ENCODE measurements at places on chromosomes 2 and 18. TPM values are rescaled to one million over a fixed set of nuclear protein-coding genes. Genes with fewer than 3 reads are reported as not detected.

Gene DLGAP1
- polyA plus RNA-seq, result 0.69 TPM

Gene CXCR1
- polyA plus RNA-seq, result 0.01 TPM

DNA sequence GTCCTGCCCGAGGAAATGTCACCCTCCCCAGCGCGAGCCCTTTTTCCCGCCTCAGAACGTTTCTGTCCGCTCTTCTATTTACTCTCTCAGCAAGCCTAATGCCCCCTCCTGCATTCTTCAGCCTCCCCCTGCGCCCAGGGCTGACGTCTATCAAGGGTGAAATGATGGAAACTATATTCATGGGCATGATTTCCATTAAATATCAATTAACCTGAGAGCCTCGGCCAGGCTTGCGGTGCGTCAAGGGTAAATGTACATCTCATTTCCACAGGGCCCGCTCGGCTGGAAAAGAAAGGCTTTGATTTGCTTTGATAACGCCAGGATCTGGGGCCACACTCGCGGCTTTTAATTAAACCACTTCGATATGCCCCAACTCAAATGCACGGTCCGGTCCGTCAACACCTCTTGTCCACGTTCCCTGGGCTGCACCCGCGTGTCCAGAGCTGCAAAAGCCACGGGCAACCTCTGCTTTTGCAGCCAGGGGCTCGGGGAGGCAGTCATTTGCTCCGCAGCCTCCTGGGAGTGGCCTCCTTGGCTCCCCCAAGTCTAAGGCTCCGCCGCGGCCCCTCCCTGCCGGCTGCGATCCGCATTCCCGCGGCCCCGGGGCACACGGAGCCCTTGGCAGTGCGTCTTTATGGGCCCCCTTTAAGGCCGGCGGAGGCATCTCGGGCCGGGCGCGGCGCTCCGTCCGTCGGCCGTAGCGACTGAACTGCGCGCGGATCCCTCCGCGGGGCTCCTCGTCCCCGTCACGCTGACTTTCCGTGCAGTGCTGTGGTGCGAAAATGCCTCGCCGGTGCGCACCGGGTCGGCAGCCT lies at the start of gene HOXD8:
TSS of gene HOXD8 (plus strand) at position 724 of the 815 bp plus-strand sequence. CDS start 662 bp downstream, outside the sequence.
- DNase-seq, result peak; percentile 66
- peaks cover 2% of the 10 kb centered on the region for H3K4me1 ChIP-seq
- no peaks in the 10 kb centered on the region for H3K36me3 ChIP-seq
- H3K27ac ChIP-seq, result peak within 1 kb of the TSS; percentile 65

Gene FHL2
- polyA plus RNA-seq, result 28.3 TPM

DNA sequence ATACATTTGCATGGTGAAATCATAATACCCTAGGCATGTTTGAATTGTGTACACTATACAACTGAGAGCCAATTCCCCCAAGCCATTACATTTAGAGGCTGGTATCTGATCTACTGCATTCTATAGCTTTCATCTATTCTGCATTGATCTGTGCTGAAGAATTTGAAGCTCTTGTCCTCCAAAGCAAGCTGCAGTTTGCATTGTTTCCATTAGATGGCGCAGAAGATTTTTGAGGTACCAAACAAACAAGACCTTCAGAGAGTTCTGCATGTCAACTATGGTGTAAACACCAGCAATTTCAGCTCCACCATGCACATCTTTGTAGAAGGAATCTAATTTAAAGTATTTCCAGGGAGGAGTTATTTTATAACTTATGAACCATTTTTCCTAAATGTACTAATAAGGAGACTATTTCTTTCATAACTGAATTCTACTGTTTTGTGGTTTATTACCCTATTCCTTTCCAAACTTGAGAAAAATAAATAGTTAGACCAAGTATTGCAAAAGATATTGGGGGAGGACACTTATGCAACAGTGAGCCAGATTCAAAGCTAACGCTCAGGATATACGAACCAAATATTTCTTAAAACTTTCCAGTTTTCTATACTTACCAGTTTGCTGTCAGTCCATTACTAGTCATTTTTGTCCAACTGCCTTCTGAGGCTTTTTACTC lies 761.8 kb upstream of the ACVR2A start:
- DNase-seq, result peak; percentile 51
- H3K36me3 ChIP-seq, result no peaks in the 10 kb centered on the region
- H3K27ac ChIP-seq, result no peak overlapping the region
- no peak overlapping the region for H3K4me3 ChIP-seq

Gene ARL4C
- 5.8 TPM for polyA plus RNA-seq

Gene SCYGR4
- polyA plus RNA-seq, result 0.03 TPM

Gene SOX11
- 3.1 TPM for polyA plus RNA-seq

DNA sequence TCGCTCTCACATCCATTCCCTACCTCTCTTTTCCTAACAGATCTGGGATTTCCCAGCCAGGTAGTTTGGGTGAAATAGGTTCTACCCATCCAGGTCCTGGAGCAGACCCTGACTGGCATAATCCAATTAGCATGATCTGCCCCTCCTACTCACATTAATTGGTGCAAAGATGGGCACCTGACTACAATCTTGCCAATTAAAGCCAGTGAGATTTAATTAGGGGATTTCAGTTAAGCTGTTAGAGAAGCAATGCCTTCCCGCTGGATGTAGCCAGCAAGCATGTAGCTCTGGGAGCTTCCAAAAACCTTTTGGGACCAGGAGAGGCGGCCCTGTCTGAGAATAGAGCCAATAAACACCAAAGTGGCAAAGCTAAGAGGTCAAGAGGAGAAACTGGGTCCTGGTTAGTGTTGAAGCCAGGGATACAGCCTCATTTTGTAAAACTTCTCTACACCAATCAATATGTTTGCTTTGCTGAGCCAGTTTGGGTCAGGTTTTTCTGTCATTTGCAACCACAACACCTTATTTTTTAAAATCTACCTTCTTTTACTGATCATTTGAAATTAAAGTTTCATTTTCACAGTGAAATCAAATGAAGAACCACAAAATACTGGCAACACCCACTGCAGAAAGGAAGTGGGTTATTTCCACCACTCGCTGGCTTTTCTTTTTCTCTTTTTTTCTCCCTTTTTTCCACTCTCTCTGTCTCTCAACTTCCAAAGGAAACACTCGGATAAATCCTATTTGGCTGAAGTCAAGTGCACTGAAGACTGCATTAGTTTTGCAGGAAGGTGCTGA lies 3.2 kb upstream of the TTC39C start:
- no peak overlapping the region for H3K27ac ChIP-seq
- peaks cover 7% of the 10 kb centered on the region for H3K4me1 ChIP-seq
- no peak overlapping the region for H3K4me3 ChIP-seq
- no peaks in the 10 kb centered on the region for H3K36me3 ChIP-seq

Gene REG3G
- polyA plus RNA-seq, result 5.0 TPM

- H3K36me3 ChIP-seq, result no peaks in the 10 kb centered on the region
- no peak overlapping the region for H3K4me3 ChIP-seq
- no peaks in the 10 kb centered on the region for H3K4me1 ChIP-seq
- DNase-seq, result no peak
Observed at GRCh38 chr2:22110244-22110651, 986.5 kb downstream of the TDRD15 start.

Gene DSG3
- 0.15 TPM for polyA plus RNA-seq

Gene CAPN14
- 0.13 TPM for polyA plus RNA-seq

Gene KCNS3
- 7.8 TPM for polyA plus RNA-seq

DNA sequence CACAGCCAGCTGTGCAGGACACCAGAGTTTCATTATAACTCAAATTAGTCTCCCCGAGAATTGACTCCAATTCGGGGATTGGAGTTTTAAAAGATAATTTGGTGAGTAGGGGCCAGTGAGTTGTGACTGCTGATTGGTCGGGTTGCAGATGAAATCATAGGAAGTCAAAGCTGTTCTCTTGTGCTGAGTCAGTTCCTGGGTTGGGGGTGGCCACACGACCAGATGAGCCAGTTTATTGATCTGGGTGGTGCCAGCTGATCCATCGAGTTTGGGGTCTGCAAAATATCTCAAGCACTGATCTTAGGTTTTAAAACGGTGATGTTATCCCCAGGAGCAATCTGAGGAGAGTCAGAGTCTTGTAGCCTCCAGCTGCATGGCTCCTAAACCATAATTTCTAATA lies 82.7 kb upstream of the SLC66A3 start:
- H3K4me3 ChIP-seq, result no peak overlapping the region
- no peaks in the 10 kb centered on the region for H3K4me1 ChIP-seq
- H3K36me3 ChIP-seq, result no peaks in the 10 kb centered on the region
- H3K27me3 ChIP-seq, result peaks cover 2% of the 10 kb centered on the region
- no peak for DNase-seq

GRCh38 chr2:121735518-121736074 lies 1.1 kb downstream of the NIFK start:
- no peaks in the 10 kb centered on the region for H3K27me3 ChIP-seq
- no peak for DNase-seq
- peak overlapping the region; percentile 92 for H3K4me3 ChIP-seq
- peak overlapping the region; percentile 1 for H3K27ac ChIP-seq

DNA sequence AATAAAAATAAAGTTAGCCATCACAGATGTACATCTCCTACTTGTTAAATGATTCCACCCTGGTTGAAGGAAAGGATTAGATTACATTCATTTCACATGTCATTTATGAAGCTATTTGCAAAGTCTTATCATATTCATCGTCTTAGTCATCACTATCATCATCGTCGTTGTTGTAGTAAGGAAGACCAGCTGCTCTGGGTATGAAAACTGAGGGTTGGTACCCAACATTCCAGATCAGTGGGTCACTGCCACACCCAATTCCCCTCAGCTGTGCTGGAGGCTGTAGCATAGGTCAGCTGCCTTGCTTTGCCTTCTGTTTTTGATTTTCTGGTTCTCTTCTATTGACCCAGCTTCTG lies 20.9 kb upstream of the CCBE1 start:
- H3K27me3 ChIP-seq, result peaks cover 3% of the 10 kb centered on the region
- DNase-seq, result no peak
- no peaks in the 10 kb centered on the region for H3K36me3 ChIP-seq
- no peak overlapping the region for H3K4me3 ChIP-seq

DNA sequence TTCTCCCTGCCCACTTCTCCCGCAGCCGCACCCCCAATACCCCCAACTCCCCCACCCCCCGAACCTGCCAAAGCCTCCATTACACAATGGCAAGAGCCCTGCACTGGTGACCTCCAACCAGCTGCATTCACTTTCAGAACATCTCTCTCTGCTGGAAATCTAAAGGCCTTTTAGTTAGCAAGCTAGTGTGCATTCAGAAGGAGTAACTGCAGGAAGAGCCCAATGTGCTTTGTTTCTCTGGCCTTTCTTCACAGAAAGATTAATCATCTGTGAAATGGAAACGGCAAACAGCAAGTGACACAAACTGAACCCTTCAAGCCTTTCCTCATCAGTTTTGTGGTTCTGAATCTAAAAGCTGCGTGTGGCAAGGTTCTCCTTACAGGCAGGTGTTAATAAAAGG lies 124.2 kb downstream of the OLA1 start:
- no peak overlapping the region for H3K4me3 ChIP-seq
- H3K36me3 ChIP-seq, result no peaks in the 10 kb centered on the region
- no peak overlapping the region for H3K27ac ChIP-seq

Gene SERPINE2
- 72.4 TPM for polyA plus RNA-seq

- H3K4me1 ChIP-seq, result no peaks in the 10 kb centered on the region
- no peaks in the 10 kb centered on the region for H3K27me3 ChIP-seq
- no peaks in the 10 kb centered on the region for H3K36me3 ChIP-seq
- DNase-seq, result no peak
- H3K4me3 ChIP-seq, result no peak overlapping the region
Observed at GRCh38 chr2:224449212-224450147, 47.6 kb upstream of the FAM124B start.

DNA sequence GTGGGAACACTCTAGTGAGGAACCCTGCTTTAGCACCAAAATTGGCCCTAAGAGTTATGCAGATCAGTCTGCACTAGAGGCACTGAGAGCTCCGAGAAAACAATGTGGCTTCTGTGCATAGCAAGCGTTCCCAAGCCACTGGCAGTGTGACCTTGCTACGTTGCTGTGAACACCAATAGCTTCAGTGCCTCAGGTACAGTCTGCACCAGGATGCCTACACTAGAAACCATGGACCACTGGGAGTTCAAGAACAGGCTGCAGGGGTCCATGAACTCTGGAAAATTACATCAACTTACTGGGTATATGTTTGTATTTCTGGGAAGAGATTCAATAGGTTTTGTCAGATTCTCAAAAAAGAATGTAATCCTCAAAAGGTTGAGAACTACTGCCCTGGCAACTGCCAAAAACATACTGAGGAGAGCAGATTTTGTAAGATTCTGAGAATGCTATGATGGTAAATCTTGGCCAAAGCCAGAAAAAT lies 18.3 kb upstream of the SP3 start:
- H3K27me3 ChIP-seq, result no peaks in the 10 kb centered on the region
- H3K27ac ChIP-seq, result no peak overlapping the region
- no peak overlapping the region for H3K4me3 ChIP-seq
- no peaks in the 10 kb centered on the region for H3K36me3 ChIP-seq

GRCh38 chr2:122955776-122956175 lies 1069.3 kb upstream of the CNTNAP5 start:
- H3K36me3 ChIP-seq, result no peaks in the 10 kb centered on the region
- no peaks in the 10 kb centered on the region for H3K27me3 ChIP-seq
- no peaks in the 10 kb centered on the region for H3K4me1 ChIP-seq
- no peak overlapping the region for H3K27ac ChIP-seq

DNA sequence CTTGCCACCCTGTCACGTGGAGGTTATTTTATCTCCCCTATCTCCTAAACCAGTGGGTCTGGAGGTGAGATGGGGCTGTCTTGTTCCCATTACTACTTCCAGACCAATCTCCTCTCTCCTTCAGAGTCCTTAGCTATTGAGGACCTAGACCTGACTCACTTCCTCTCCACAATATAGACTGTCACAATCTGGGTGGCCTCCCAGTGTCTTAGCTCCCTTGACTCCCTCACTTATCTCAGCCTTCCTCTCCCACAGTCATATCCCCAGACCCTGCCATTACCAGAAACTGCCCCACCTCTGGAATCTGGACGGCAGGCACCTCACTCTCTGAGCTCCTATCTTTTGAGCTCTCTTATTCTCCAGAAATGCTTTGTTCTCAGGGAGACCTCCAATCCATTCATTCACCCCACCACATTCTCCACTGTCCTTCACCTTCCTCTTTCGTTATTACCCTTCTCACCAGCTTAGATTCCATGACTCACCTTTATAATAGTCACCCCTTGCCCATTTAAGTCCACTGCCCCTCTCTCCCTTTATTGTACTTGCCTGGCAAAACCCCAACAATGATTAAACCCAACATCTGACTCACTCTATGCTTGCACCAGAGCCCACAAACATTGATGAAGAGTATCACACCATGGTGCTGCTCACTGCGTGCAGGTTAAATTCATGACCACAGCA lies 23.3 kb upstream of the SIX3 start:
- DNase-seq, result no peak
- H3K4me3 ChIP-seq, result no peak overlapping the region
- H3K27ac ChIP-seq, result no peak overlapping the region
- H3K27me3 ChIP-seq, result peaks cover 73% of the 10 kb centered on the region
- no peaks in the 10 kb centered on the region for H3K4me1 ChIP-seq
- H3K36me3 ChIP-seq, result no peaks in the 10 kb centered on the region

Measured in large intestine (tissue), 12 donors.